Hematopoietic multipotent progenitor cell treated with erythropoietin and hydrocortisone succinate and interleukin-3 and kit ligand, for 4 days (in vitro differentiated cells): ENCODE measurements at places on chromosomes 16 and 17.

DNA sequence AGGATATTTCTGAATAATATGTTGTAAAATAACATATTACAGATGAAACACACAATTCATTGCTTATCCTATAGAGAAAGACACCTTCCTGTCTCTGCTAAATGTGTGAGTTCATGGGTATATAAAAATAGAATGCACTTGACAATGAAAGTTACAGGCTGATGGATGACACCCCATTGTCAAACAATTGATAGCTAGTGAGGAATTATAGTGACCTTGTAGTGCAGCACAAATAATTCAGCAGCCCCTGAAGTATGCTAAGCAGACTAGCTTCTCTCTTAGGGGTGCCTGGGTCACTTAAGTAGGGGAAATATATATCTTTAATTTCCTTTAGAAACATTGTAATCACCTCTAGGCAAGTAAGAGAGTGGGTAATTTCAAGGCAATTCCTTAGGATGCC lies 826.2 kb downstream of the CDH8 start:
- no peak for DNase-seq

- no peak for DNase-seq
These were observed 38.4 kb downstream of the CENPV start for GRCh38 chr17:16314859-16315258.

DNA sequence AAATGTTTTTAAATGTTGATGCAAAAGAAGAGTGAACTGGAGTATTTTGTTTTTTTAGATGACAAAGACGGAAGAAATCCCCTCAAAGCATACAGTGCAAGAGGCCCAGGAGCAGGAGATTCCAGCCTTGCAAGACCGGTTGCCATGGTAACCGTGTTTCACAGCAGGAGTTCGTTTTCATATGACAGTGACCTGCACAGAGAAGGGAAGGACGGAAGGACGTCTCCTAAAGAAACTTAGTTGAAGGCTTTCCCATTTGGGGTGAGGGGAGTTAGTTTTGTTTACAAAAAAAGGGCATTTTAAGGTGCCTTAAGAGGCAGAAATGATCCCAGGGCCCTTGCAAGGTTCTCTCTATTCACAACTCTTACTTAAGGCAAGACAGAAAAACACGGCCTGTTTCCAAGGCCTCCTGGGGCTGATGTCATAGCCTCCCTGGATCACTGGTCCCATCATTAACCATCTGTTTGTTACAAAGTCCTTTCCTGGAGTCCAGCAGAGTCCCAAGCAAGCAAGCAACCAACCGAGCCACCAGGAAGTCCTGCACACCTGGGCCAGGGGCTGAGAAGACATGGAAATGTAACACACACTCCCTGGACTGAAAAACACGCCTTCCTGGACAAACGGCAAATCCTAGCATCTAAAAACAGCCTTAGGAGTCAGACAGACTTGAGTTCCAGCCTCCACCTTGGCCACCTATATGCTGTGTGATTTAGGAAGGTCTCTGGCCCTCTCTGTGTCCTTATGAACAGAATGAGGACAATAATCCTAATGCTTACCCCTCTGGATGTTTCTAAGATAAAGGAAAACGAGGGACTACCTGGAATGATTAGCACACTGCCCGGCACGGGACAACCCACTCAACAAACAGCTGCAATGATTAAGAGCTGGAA lies 30.3 kb upstream of the RPH3AL start:
- DNase-seq: peak; percentile 32

DNA sequence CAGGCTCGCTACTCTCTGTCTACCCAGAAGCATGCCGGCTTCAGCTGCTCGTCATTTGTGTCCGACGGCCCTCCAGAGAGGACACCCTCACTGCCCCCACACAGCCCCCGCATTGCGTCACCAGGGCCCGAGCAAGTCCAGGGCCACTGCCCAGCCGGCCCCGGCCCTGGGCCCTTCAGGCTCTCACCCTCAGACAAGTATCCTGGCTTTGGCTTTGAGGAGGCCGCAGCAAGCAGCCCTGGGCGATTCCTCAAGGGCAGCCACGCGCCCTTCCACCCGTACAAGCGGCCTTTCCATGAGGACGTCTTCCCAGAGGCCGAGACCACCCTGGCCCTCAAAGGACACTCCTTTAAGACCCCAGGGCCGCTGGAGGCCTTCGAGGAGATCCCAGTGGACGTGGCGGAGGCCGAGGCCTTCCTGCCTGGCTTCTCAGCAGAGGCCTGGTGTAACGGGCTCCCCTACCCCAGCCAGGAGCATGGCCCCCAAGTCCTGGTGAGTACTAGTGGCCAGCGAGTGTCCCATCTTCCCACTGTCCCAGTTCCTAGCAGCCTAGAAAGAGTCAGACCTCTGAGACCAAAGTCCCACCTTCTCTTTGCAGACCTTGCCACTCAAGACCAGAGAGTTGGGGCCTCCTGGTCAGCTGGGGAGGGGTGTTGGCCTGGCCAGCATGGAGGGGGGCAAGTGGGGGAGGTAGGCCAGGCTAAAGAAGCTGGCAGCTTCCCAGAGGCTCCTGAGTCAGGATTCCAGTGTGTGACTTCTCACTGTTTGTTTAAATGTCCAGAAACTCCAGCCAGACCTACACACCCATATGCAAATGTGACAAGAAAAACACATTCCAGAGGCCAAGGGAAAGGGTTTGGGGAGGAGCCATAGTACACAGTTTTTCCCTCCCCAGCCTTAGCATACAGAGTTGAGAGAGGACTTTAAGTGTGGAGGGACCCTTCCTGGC lies 18.6 kb downstream of the FOXN1 start:
- no peak for DNase-seq

- DNase-seq: peak; percentile 46
These were observed 3.4 kb downstream of the HOXB3 start for GRCh38 chr17:48586355-48587258.

- DNase-seq: no peak
These were observed 21.6 kb downstream of the NDE1 start for GRCh38 chr16:15671530-15672117.

DNA sequence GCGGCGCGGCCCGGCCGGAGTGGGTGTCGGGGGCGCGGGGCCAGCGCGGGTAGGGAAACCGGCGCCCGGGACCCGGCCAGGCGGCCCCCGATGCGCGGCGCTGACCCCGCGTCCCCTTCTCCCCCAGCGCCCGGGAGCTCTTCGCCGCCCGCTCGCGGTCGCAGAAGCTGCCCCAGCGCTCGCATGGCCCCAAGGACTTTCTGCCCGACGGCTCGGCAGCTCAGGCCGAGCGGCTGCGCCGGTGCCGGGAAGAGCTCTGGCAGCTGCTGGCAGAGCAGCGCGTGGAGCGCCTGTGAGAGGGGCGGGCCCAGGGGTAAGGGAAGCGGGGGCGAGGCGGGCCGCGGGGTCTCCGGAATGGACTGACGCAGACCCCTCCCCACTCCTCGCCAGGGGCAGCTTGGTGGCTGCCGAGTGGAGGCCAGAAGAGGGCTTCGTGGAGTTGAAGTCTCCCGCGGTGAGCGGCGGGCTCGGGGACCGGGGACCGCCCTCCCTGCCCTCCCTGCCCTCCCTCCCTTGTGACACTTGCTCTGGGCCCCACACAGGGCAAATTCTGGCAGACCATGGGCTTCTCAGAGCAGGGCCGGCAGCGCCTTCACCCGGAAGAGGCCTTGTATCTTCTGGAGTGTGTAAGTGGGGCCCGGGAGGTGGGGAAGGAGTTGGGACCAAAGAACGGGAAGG lies 430 bp downstream of the TSEN54 start:
- DNase-seq: peak; percentile 59

GRCh38 chr16:46828292-46828691 lies 2.7 kb downstream of the C16orf87 start:
- peak; percentile 49 for DNase-seq

- DNase-seq: no peak
These were observed 2.6 kb downstream of the PCGF2 start for GRCh38 chr17:38745545-38745944.

DNA sequence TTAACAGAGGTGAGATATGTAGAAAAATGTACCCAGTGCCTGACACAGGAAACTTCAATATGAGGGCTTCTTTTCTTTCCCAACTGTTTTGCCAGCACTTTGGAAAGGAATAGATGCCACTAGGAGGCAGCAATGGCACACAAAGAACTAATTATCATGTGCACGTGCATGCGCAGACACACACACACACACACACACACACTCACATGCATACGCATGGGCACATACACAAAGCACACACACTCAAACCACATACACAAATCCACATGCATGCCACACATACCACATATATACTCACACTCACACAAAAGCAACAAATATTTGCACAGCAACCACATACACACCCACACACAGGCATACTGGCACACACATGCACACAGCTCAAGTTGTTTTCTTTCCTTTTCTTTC lies 8.8 kb upstream of the CEP112 start:
- DNase-seq: peak; percentile 74

DNA sequence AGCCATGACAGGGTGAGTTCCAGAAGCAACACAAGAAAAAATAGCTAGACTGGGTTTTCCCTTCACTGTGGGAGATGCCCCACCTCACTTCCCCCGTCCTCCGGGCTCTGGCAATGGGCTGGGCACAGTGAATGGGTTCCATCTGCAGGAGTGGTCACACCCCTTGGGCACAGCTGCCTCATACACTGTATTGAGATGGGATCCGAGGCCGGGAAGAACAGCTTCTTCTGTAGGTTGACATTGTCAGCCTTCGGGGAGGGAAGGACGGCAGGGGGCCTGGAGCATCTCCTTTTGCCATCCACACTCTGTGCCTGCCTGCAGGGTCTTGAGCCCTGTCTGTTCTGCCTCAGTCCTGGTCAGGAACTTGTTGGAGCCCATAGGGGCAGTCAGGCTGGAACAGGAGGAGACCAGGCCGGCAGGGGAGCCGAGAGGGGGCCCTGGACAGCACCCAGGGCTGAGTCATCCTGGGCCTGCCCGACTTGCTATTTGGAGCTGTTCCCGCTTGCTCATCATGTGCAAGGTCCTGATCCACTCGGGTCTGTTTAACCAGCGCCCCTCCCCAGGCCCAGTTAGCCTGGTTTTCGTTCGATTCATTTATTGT lies 286.7 kb downstream of the SEC14L1 start:
- no peak for DNase-seq

GRCh38 chr16:86252596-86252995 lies 257.7 kb upstream of the FOXF1 start:
- peak; percentile 35 for DNase-seq

GRCh38 chr17:1018547-1018946 lies 21.6 kb downstream of the TIMM22 start:
- no peak for DNase-seq
